Psoas muscle (tissue), 8 donors: ENCODE measurements at places on chromosomes 16 and 17.

DNA sequence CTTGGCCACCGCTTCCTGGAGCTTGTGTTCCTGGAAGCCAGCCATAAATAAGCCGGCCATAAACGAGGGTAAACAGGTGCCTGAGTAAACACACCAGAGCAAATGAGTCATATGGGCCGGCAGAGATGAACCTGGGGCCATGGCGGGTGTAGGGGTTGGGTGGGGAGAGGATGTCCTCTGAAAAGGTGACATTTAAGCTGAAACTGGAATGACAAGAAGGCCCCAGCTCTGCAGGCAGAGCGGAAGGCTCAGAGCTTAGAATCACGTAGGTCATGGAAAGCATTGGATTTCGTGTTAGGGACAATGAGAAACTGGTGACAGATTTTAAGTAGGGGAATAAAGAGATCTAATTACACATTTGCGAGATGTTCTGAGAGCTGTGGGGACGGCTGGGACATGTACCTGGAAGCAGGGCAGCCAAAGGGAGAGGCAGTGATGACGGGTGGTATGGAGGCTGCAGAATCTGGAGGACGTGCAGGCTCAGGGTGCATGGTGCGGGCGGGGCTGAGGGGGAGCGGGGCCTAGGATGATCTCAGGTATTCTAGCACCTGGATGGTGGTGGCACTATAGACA lies 8.1 kb upstream of the DNASE1 start:
- H3K27ac ChIP-seq: peak overlapping the region; percentile 72
- no peak for DNase-seq
- H3K4me1 ChIP-seq: peaks cover 15% of the 10 kb centered on the region
- H3K36me3 ChIP-seq: peaks cover 19% of the 10 kb centered on the region
- H3K27me3 ChIP-seq: no peaks in the 10 kb centered on the region
- H3K4me3 ChIP-seq: no peak overlapping the region

GRCh38 chr16:51268237-51268636 lies 117.2 kb upstream of the SALL1 start:
- no peak overlapping the region for H3K27ac ChIP-seq
- H3K4me3 ChIP-seq: no peak overlapping the region
- DNase-seq: no peak
- no peaks in the 10 kb centered on the region for H3K4me1 ChIP-seq
- no peaks in the 10 kb centered on the region for H3K36me3 ChIP-seq
- H3K27me3 ChIP-seq: no peaks in the 10 kb centered on the region

GRCh38 chr16:104928-105327 lies 26.9 kb downstream of the MPG start:
- H3K36me3 ChIP-seq: peaks cover 30% of the 10 kb centered on the region
- H3K27ac ChIP-seq: no peak overlapping the region
- no peak overlapping the region for H3K4me3 ChIP-seq
- H3K4me1 ChIP-seq: peaks cover 31% of the 10 kb centered on the region
- no peaks in the 10 kb centered on the region for H3K27me3 ChIP-seq

DNA sequence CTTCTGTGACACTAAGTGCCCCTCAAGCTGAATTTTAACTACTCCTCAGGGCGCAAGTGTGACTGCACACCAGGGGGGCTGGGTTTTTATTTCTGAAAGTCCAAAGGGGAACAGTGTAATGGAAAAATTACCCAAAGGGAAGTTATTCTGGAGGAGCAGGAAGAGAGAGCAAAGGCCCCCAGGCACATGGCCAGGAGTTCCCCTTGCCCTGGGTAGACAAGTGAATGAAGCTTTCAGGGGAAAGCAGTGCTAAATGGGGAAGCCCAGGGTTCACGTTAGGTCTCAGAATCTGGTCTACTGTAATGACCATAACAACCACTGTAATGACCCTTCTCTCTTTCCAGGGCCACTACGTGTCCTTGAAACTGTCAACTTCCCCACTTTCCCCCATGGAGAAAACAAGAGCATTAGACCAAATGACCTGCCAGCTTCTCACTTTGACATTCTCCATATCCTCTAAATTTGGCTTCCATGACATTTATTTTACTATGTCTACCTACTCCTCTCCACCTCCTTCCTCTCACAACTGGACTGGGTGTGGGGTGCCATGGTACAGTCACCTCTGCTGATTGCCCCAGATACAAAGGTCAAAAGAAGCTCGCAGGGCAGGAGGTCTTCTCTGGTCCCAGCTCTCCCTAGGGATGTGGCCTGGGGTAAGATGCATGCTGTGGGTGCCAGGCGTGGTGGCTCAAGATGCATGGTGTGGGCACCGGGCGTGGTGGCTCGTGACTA lies 34.1 kb upstream of the MMP2 start:
- peak; percentile 30 for DNase-seq
- H3K4me3 ChIP-seq: no peak overlapping the region
- no peak overlapping the region for H3K27ac ChIP-seq
- H3K4me1 ChIP-seq: no peaks in the 10 kb centered on the region
- H3K27me3 ChIP-seq: no peaks in the 10 kb centered on the region
